ENCODE measurements at places on chromosomes 1 and 21. TPM values are rescaled to one million over a fixed set of nuclear protein-coding genes. Genes with fewer than 3 reads are reported as not detected.
A peak's percentile ranks its signal among the peaks of the same experiment; 100 is the strongest.

- no peak for DNase-seq
- H3K4me1 ChIP-seq, result no peaks in the 10 kb centered on the region
- H3K36me3 ChIP-seq, result no peaks in the 10 kb centered on the region
- H3K27me3 ChIP-seq, result no peaks in the 10 kb centered on the region
- H3K27ac ChIP-seq, result no peak overlapping the region
- no peak overlapping the region for H3K4me3 ChIP-seq
Measured at GRCh38 chr1:66380452-66381212, 153.3 kb upstream of the SGIP1 start.

Gene DCDC2B
- total RNA-seq, result not detected

DNA sequence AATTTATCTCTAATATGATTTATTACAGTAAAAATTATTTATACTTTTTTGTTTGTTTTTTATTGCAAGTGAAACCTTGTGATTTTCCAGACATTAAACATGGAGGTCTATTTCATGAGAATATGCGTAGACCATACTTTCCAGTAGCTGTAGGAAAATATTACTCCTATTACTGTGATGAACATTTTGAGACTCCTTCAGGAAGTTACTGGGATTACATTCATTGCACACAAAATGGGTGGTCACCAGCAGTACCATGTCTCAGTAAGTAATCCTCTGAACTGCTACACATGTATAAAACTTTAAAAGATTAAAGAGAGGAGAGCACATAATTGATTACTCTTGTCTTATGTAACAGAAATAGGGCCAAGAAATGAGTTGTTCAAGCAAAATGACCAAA is 4.5 kb downstream of the CFHR3 start:
- no peaks in the 10 kb centered on the region for H3K36me3 ChIP-seq
- no peak overlapping the region for H3K4me3 ChIP-seq
- DNase-seq, result no peak
- no peaks in the 10 kb centered on the region for H3K27me3 ChIP-seq
- no peaks in the 10 kb centered on the region for H3K4me1 ChIP-seq

DNA sequence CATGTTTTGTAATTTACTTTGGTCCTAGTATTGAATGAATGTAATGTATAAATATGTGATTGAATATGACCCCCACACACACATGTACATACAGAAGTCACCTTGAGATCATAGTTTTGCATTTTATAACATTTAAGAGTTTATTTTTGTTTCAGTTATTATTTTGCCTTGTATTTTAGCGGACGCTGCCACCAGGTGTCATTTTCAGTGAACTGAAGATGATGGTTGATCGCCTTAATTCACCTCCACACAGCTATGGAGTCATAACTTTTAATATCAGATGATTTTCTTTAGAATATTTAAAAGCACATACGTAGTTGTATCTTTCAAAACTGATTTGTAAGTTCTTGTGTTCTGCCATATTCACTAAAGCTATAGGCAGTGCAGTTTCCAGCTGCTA is 130.4 kb downstream of the DYRK1A start:
- peaks cover 14% of the 10 kb centered on the region for H3K36me3 ChIP-seq
- no peak overlapping the region for H3K4me3 ChIP-seq
- no peak for DNase-seq
- H3K4me1 ChIP-seq, result no peaks in the 10 kb centered on the region
- H3K27me3 ChIP-seq, result no peaks in the 10 kb centered on the region
- no peak overlapping the region for H3K27ac ChIP-seq

Gene SLC25A44
- 8.8 TPM for total RNA-seq

Gene TMEM61
- total RNA-seq, result 0.66 TPM

DNA sequence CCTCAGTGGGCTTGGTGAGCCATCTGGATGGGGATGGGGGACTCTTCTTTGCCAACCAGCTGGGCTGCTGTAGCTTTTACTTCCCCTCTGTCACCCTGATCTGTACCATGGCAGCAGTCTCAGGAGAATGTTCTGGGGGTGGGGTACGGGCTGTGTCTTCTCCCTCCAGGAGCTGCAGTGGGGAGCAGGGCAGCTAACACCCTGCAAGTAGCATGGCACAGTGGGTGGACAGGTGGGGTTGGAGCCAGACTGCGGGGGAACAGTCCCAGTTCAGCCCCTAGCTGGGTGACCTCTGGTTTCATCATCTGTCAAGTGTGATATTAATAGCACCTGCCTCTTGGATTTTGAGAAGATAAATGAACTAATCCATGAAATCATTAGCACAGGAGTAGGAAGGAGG is 3.1 kb downstream of the NFASC start:
- H3K27me3 ChIP-seq, result no peaks in the 10 kb centered on the region
- H3K4me3 ChIP-seq, result no peak overlapping the region
- no peaks in the 10 kb centered on the region for H3K36me3 ChIP-seq
- H3K4me1 ChIP-seq, result no peaks in the 10 kb centered on the region
- H3K27ac ChIP-seq, result no peak overlapping the region
- DNase-seq, result no peak

DNA sequence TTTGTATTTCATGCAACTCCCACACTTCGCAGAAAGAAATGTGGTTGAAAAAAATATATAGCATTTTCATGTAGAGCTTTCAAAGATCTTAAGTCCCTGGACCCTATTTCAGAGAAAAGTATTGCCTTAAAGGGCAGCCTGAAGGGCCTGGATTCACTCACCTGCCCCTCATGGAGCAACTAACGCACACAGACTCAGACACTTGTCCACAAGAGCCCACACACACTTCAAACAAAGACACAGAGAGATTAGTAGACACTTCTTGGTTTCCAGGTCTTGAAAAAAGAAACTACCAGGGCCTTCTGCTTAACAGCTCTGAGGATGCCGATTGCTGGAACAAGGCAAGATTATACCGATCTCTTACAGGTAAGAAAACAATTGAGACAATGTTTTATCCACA is 122.2 kb downstream of the ZBTB18 start:
- H3K27me3 ChIP-seq, result no peaks in the 10 kb centered on the region
- H3K36me3 ChIP-seq, result no peaks in the 10 kb centered on the region
- H3K27ac ChIP-seq, result no peak overlapping the region
- no peak overlapping the region for H3K4me3 ChIP-seq

DNA sequence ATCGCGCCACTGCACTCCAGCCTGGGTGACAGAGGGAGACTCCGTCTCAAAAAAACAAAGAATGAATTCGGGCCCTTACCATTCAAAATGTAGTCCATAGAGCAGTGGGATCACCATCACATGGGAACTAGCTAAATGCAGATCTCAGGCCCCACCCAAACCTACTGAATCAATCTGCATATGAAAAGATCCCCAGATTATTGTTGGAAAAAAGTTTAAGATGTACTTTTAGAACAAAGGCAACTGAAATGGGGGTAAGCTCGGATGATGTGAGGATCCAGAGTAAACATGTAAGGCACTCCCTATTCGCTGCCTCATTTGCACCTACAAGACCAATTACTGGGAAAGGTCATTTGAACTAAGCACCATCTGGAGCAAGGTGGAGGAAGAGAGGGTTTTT is 803 bp upstream of the FLAD1 start:
- peaks cover 34% of the 10 kb centered on the region for H3K36me3 ChIP-seq
- H3K27ac ChIP-seq, result no peak overlapping the region
- no peaks in the 10 kb centered on the region for H3K27me3 ChIP-seq
- peaks cover 16% of the 10 kb centered on the region for H3K4me1 ChIP-seq

Gene UBQLN4
- 10.4 TPM for total RNA-seq

Gene ESRRG
- total RNA-seq, result 1.3 TPM

Gene CYP4B1
- total RNA-seq, result 1.1 TPM

GRCh38 chr1:53557369-53557768 is 98.2 kb downstream of the DMRTB1 start:
- H3K4me1 ChIP-seq, result peaks cover 32% of the 10 kb centered on the region
- DNase-seq, result no peak
- H3K27ac ChIP-seq, result no peak overlapping the region
- H3K27me3 ChIP-seq, result no peaks in the 10 kb centered on the region

Gene TSTD1
- total RNA-seq, result 73.0 TPM

DNA sequence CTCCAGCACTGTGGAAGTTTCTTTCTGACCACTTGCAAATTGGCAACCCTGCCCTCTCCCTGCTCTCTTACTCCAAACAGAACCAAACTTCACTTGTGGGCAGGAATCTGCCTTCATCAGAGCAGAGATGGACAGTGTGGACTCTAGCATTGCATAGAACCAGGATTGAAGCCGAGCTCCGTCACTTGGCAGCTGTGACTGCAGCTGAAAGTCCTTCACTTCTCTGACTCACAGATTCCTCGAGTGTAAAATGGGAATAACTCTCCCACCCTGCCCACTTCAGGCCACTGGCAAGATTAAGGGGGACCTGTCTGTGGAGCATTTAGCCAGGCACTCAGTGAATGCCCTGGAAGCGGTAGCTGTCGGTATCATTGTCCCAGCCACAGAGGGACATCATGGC is 75.7 kb upstream of the ZBTB40 start:
- H3K4me1 ChIP-seq, result no peaks in the 10 kb centered on the region
- no peak overlapping the region for H3K4me3 ChIP-seq
- DNase-seq, result no peak

DNA sequence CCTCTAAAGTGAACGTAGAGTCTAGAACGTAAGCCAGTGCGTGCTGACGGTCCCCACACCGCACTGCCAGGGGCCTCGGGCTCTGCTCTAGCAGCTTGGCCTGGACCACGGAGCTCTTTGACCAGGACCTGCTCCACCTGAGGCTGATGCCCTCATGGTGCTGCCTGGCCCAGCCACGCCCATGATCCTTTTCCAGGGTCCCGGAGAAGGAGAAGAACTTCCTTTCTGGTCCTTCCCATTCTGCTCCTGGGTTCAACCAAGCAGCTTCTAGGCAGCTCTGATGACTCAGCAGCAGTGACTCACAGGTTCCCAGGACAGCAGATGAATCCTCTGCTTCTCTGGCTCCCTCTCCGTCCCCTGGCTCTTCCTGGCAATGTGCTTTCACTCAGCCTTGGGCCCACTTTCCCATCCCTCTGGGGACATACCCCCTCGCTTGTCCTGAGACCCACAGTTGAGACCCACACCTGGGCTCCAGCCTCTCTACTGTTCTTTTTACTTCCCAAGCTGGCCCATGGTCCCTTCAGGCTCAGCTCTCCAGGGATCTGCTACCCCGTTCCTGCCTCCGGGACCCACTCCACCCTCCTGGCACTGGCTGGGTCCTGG is 246.3 kb upstream of the RAB4A start:
- DNase-seq, result no peak
- H3K27ac ChIP-seq, result no peak overlapping the region
- H3K36me3 ChIP-seq, result no peaks in the 10 kb centered on the region
- H3K4me1 ChIP-seq, result peaks cover 73% of the 10 kb centered on the region
- H3K4me3 ChIP-seq, result no peak overlapping the region

Gene NCF2
- 11.9 TPM for total RNA-seq

Gene CFAP410
- total RNA-seq, result 15.3 TPM

Gene OR6K3
- total RNA-seq, result not detected

Gene TFF3
- 5.1 TPM for total RNA-seq

- H3K27ac ChIP-seq, result no peak overlapping the region
- H3K36me3 ChIP-seq, result no peaks in the 10 kb centered on the region
- H3K27me3 ChIP-seq, result no peaks in the 10 kb centered on the region
- no peak overlapping the region for H3K4me3 ChIP-seq
- peaks cover 12% of the 10 kb centered on the region for H3K4me1 ChIP-seq
Measured at GRCh38 chr1:224170748-224171478, 12.1 kb upstream of the DEGS1 start.

Gene C1orf226
- 0.14 TPM for total RNA-seq

DNA sequence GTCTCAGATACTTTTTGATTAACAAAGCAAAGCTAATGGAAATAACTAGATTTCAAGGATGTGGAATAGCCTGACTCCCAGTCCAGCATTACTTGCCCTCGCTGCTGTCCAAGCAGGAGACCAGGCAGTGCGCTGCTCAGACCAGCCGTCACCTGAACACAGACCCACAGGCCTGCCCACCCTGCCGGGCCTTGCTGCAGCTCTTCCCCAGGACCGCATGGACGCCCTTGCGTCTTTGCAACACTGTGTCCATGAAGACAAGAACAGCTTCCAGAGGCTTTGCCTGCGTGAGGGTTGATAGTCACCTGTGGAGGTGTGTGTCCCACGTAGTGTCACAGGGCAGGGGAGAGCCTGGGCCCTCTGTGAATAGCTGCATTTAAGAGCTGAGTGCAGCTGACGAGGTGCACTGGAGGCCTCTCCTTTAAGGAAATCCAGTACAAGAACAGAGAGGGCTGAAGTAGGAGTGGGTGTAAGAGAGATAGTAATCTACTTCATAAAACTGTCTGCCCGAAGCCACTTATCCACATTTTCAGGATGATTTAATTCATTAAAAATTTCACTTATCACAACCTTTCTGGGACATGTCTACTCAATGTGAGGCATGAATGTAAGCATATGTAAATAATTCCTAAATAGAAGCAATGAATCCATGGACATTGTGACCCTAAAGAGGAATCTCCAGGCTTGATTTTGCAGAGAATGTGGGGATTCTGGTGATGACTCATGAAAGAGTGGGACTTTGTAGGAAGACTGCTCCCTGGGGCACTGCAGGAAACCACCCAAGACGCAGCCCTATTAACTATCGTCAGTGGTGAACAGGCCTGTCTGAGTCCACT is 176.2 kb upstream of the RAB4A start:
- no peak for DNase-seq
- no peak overlapping the region for H3K4me3 ChIP-seq
- H3K27me3 ChIP-seq, result no peaks in the 10 kb centered on the region

Gene NUDT17
- total RNA-seq, result 3.7 TPM

DNA sequence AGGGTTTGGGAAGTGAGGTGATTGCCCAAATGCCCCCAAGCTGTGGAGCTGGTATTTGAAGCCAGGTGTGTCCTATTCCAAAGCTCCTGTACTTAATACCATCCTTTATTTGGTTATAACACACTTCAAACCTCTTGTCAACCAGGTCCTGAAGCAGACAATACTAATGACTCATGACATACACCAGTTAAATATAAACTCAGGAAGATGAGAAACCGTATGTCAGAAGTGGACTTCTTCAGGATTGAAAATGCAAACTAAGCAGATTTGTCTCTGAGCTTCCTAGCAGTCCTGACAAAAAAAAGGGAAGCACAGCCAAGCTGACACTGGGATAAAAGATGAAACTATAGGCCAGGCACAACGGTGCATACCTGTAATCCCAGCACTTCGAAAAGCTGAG is 70.6 kb downstream of the ALPL start:
- H3K4me1 ChIP-seq, result no peaks in the 10 kb centered on the region
- H3K27me3 ChIP-seq, result no peaks in the 10 kb centered on the region
- no peak overlapping the region for H3K4me3 ChIP-seq
- H3K27ac ChIP-seq, result no peak overlapping the region

DNA sequence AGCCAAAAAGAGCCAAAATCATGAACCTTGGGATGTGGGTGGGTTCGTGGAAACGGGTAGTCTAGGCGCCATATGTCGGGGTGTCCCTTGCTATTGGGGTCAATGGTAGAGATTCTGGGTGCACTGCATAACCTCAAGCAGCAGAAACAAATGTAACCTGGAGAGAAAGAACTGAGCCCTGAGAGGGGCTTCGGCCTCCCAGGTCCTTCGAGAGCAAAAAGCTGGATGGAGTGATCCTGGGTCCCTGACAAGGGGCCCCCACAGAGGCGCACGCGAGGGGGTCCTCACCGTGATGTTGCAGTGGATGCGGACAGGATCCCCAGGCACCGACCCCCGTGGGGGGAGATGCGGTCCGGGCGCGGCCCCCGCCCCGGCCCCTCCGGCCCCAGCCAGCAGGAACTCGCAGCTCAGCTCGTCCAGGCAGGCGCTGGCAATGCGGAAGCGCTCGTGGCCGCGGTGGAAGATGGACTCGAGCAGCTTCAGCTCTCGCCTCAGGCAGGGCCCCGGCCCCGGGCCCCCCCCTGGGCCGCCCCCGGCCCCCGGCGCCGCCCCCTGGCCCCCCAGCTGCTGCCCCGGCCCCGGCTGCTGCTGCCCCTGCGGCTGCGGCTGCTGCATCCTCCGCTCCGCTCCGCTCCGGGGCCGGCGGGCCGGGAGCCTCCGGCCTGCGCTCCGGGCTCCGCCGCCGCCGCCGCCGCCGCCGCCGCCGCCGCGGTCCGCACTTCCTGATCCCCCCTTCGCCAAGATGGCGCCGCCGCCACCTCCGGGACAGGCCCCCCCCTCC is at the start of gene UBE2Q1:
Gene UBE2Q1, minus strand, starts transcription at position 724 of the 781 bp plus-strand sequence. Its CDS starts 109 bp downstream, at position 615.
- no peaks in the 10 kb centered on the region for H3K27me3 ChIP-seq
- H3K4me3 ChIP-seq, result peak within 1 kb of the TSS; percentile 79
- no peak for DNase-seq
- H3K27ac ChIP-seq, result peak within 1 kb of the TSS; percentile 87
- H3K4me1 ChIP-seq, result peaks cover 31% of the 10 kb centered on the region
- H3K36me3 ChIP-seq, result peaks cover 29% of the 10 kb centered on the region

Measured in thymus (tissue), 14 donors.